ENCODE measurements at places on chromosomes 3 and 15. TPM values are rescaled to one million over a fixed set of nuclear protein-coding genes. Genes with fewer than 3 reads are reported as not detected.

DNA sequence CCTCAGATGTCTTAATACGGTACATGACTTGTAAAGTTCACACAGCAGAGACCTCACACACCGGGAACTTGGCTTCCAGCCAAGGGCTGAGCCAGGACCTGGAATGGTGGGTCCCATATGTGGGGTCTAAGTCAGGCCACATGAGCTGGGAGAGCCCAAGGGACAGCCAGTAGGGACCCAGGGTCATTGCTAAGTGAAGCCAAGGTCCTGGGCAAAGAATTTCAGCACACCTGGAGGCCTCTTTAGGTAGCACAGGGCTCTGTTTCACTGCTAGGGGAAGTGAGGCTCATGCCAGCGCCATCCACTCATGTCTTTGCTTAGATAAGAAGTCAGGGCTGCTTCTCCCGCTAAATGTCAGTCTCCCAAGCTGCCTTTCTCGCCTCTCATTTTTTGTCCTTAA lies 116.6 kb upstream of the TLE3 start:
- DNase-seq: no peak

DNA sequence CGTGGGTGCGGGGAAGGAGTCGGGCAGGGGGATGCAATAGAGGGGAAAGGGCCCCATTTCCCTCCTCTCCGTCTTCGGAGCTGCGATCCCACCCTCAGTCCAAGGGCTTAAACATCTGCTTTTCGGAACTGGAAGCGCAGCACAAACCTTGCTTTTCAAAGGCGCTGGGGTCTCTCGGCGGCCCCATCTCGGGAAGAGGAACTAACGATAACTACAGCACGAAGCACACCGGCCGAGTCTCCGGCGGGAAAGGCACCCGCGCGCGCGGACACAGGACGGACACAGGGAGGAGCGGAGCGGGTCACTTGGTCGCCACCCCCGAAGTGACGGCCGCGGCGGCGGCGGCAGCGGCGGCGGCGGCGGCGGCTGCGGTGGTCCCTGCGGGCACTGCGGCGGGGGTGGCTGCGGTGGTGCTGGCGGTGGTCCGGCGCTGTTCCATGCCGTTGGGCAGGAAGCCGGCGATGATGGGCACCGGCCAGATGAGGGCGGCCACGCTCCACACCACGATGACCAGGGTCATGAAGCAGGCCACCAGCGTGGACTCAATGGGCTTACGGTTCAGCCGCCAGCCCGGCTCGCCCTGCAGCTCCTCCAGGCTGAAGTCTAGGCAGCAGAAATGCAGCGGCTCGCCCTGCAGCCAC lies 1.1 kb downstream of the TMEM158 start:
- DNase-seq: peak; percentile 82

Gene PLS1
- total RNA-seq: 2.4 TPM

- DNase-seq: no peak
These were observed 7.2 kb upstream of the IQCF6 start for GRCh38 chr3:51786267-51786666.

Measured in frontal cortex (tissue), 4 donors.